Stimulated activated CD4-positive, alpha-beta T cell treated with anti-CD3 and anti-CD28 coated beads, Interleukin-1b, Interleukin-23, amount 100 ng/mL, for 1 hour (primary cell): ENCODE measurements at places on chromosomes 6 and 20.

- DNase-seq: no peak
Observed at GRCh38 chr6:133587546-133588160, 301.3 kb upstream of the TCF21 start.

DNA sequence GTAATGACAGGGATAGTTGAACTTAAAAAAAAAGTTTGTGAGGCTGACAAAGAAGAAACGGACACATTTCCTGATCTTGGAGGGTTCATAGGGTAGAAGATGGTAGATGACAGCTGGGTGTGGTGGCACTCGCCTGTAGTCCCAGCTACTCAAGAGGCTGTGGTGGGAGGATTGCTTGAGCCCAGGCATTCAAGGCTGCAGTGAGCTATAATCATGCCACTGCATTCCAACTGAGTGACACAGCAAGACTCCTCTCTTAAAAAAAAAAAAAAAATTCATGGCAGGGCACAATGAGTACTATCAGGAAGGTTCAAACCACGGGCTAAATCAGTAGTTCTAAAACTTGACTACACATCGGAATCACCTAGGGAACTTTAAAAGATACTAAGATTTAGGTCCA lies 2.0 kb upstream of the MICA start:
- no peak for DNase-seq

DNA sequence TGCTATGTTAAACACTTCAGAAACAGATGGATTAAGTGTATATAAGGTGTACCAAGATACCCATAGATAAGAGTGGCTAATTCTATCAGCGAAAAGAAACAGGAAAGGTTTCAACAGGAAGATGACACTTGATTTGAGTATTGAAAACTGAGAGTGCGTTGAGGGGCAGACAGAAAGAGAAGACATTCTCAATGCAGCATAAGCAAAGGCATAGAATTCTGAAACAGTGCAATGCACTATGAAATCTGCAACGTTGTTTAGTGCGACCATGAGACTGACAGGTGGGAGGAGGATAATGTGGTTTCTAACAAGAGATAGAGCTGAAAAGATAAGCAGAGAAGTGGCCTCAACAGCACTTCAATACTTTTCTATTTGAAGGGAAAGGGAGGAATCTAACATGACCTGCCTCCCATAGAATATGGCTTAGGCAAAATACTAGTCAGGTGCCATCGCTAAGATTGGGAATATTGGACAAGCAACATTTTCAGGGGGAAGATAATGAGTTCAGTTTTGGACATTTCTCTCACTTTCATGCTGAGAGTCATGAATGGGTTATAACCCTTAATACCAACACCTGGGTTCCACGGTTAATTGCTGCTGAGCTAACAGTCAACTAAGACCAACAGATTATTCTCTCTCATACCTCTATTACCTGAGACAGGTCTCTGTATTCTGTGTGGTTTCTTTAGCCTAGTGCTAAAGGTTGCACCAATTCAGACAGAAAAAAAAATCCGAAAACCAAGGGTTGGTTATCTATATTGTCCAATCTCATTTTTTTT lies 312.9 kb upstream of the ARID1B start:
- DNase-seq: no peak

DNA sequence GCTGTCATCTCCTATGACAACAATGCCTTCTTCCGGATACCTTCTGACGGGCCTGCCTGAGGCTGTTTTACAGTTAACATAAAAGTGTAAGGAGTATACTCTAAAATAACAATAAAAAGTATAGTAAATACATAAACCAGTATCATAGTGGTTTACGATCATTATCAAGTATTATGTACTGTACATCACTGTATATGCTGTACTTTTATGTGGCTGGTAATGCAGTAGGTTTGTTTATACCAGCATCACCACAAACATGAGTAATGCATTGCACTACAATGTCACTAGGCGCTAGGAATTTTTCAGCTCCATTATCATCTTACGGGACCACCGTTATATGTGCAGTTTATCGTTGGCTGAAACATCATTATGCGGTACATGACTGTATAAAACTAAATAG lies 76.5 kb downstream of the VEGFA start:
- DNase-seq: no peak

- DNase-seq: no peak
Observed at GRCh38 chr6:26345832-26346231, 19.2 kb upstream of the BTN3A2 start.

DNA sequence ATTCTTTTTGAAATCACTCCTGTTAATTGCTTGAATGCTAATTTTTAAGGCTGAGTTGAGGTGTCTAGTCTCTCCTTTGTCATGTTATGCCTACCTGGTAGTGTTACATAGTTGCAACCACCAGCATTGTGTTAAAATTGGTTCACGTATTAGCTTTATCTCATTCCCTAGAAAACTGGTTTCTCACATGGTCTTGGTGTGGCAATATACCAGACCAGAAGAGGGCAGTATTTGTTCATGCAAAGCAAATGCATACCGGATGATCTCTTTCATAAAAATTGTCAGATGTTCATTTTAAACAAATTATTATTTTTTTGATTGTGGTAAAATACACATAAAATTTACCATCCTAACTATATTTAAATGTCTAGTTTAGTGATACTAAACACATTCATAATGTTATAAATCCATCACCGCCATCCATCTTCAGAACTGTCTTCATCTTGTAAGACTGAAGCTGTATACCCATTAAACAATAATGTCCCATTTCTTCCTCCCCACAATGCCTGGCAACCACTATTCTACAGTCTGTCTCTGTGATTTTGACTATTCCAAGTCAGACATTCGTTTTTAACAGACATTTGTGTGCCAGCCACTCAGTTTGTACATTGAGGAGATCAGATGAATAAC lies 92.8 kb downstream of the ATRN start:
- no peak for DNase-seq

DNA sequence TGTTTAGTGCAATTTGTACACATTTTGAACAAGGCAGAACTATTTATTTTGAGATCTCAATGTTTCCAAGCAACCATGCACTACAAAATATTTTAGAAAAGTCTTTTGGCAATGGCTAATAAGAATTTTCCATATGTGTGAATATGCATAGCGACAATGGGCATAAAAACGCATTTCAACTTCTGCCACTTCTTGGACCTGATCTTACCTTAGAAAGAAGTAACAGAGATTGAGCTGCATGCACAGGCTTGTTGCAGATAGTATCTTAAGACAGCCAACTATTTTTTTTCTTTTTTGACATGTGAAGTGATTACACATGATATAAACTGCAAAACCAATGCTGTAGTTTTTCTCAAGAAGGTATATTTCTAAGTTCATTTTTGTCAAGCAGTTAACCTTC lies 210.4 kb upstream of the PHACTR1 start:
- DNase-seq: no peak

- DNase-seq: no peak
Observed at GRCh38 chr20:50548396-50548795, 38.2 kb downstream of the PTPN1 start.

GRCh38 chr6:24614043-24614420 lies 32.0 kb downstream of the KIAA0319 start:
- no peak for DNase-seq

GRCh38 chr6:40585651-40586269 lies 1.4 kb downstream of the LRFN2 start:
- no peak for DNase-seq

- DNase-seq: no peak
Observed at GRCh38 chr6:17869010-17869752, 118.3 kb downstream of the KIF13A start.
